ENCODE measurements at places on chromosomes 16 and 17.
A peak's percentile ranks its signal among the peaks of the same experiment; 100 is the strongest.

DNA sequence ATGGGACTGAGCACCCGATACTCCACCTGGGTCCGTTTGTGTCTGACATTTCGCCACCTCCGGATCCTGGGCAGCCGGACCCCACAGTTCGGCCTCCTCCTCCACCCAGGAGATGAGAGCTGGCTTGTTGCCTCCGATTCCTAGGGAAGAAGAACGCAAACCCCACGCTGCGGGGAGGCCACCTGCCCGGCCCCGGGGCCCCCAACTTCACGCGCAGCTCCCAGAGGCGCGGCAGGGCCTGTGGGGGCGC, 542 bp downstream of the ZNF764 start:
- no peak for DNase-seq

GRCh38 chr17:50180620-50181019, 14.8 kb downstream of the SGCA start:
- DNase-seq = no peak

DNA sequence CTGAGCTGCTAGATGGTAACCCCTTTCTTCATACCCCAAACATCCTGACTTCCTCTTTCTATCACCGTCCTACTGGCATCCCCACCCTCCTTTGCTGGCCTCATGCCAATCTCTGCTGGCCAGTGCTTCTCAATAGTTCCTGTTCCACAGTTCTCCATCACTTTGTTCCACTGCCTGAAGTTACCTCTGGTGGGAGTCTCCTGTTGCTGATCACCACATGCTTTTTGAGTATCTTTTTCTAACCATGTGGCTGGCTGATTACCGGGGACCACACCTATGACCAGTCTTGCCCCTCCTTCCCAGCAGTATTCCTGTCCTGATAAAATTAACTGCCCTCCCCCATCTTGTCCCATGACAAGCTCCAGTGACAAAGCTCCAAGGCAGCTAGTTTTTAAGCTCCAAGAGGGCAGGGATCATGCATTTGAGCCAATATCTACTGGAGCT, 380.4 kb upstream of the CCL2 start:
- peak; percentile 56 for DNase-seq

- DNase-seq = no peak
Observed at GRCh38 chr16:8899709-8900317, 17.7 kb downstream of the LITAFD start.

DNA sequence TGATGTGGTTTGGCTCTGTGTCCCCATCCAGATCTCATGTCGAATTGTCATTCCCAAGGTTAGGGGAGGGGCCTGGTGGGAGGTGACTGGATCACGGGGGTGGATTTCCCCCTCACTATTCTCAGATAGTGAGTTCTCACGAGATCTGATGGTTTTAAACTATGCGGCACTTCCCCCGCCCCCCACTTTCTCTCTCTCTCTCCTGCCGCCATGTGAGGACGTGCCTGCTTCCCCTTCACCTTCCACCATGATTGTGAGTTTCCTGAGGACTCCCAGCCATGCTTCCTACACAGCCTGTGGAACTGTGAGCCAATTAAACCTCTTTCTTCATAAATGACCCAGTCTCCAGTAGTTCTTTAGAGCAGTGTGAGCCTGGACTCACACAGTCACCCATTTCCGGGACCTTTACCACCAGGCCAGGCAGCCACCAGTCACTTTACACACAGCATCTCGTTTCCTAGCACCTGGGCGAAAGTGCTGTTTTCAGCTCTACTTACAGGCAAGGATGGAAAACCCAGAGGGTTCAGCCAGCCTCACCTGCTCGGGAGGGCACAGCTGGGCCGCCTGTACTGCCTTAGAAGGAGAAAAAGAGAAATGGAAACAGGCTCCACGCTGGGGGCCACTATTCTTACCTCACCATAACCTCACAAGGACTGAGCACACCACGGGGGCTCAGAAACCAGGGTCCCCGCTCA, 13.8 kb upstream of the ZC3H18 start:
- DNase-seq = no peak

- DNase-seq = no peak
Observed at GRCh38 chr17:64385187-64386083, 5.2 kb downstream of the PECAM1 start.

DNA sequence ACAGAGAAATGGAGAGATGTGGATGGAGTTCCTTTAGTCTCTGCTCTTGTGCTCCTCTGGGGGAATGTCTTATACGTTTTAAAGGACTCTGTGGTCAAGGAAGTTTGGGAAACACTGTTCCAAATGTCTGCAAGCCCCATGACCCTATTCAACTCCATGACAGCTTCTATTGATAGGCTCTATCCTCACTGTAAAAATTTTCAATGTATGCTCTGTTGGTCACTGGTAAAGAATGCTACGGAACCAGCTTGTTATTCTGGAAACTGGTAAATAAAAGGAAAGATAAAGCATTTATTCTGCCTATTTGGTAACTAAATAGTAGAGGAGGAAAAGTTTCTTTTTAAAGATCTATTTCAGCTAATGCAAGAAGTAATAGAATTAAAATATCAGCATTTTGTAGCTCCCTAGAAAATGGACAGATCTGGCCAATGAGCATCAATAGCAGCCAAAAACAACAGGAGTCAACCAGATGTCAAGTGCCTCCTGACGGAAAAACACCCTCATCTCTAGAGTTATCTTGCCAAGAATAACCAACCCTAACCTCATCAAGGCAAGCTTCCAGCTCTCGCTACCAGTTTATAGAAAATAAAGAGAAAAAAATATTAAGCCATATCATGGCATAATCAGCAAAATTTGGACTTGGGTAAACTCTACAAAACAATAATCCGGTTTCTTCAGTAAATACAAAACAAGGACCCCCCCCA, 16.1 kb downstream of the GDE1 start:
- DNase-seq = no peak

DNA sequence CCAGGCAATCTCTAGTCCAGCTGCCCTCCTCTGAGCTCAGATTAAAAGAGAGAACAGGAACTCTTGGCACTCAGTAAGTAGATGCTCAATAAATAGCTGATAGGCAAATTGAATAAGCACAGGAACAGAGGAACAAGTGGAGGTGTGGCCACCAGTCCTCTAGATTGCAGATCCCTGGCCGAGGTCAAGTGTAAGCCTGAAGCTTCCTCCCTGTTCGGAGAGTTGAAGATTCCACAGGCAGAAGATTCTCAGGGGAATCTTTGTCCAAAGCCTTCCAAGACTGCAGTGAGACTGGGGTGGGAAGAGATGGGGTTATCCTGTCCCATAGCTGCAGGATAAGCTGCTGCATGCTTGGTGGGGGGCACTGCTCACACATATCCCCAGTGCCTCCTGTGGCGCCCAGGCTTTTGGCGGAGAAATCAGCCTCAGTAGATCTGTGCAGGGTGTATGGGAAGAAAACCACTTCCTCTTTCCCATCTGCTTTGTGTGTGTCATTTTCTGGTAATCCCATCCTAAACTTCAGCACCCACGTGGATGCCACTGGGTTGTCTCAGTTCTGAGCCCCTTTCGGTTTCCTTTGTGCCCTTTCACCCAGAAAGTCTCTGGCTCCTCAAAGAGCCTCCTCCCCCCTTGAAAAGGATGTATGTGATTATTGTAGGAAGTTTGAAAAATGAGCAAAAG, 12.1 kb downstream of the CD300A start:
- peak; percentile 88 for DNase-seq

DNA sequence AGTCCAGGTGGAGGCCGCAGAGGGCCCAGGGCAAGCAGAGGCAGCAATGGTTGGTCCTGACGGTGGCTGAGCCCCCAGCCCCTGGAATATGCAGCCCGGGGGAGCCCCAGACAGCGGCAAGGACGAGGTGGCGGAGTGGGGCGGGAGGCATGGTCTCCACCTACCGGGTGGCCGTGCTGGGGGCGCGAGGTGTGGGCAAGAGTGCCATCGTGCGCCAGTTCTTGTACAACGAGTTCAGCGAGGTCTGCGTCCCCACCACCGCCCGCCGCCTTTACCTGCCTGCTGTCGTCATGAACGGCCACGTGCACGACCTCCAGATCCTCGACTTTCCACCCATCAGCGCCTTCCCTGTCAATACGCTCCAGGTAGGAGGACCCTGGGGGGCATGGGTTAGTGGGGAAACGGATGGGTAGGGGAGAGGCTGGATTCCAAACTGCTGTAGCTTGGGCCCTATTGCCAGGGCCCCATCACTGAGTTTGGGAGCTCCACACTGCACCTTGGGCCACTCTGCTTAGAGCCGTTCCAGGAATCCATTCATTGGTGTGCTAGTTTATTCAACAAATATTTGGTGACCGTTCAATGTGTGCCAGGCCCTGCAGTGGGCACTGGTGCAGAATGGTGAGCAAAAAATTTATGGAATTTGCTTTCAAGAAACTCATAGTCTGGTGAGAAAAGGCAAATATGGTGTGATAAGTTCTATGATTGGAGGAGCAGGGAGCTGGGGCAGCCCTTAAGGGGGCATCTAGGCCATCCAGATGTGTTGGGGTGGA, 3.8 kb downstream of the RASL10B start:
- DNase-seq = no peak

DNA sequence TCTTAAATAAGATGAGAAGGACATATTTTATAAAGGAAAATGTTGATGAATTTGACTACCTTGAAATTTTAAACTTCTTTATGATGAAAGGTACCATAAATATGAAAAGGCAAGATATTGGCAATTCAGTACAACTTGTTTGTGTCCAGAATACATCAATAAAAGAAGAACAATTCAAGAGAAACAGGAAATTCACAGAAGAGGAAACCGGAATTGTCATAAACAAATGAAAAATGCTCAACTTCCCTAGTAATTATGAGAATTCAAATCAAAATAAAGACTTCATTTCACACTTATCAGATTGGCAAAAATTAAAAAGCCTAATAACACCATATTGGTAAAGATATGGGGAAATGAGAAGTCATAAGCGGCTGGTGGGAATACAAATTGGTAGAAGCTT, 54.3 kb downstream of the WSB1 start:
- peak; percentile 31 for DNase-seq

DNA sequence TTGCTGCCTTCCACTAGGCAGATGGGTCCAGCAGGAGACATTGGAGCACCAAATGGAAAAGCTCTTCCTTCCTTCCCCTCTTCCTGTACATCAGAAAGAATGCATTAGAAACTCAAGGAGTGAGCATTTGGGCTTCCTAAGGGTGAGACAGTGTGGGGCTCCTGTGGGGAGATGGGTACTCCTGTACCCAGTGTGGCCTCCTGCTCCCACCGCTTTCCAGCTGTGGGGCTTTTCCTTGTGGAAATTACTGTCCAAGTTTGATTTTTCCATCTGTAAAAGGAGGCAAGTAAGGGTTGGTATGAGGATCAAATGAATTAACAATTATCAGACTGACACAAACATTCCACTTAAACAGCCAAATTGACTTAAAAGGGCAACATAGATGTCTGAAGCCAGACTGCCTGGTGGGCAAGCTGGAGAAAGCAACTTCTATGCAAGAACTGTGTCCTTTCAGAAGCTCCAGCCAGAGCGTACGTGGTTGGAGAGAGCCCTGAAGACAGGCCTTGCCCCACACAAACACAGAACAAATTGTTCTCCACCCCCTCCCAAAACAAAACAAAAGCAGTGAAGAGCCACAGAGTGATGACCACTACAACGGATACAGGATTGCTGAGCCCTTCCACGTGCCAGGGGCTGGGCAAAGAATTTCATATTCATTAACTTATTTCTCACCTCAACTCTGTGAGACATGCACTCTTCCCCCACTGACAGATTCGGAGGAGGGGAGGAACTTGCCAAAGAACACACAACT, 23.1 kb upstream of the ALDH3A1 start:
- no peak for DNase-seq

- DNase-seq = no peak
Observed at GRCh38 chr16:51328733-51329132, 177.7 kb upstream of the SALL1 start.

GRCh38 chr16:77991701-77992100, 30.6 kb upstream of the CLEC3A start:
- no peak for DNase-seq

GRCh38 chr16:1918351-1919326, at the start of gene HS3ST6:
HS3ST6 (minus strand) TSS chr16:1918415; CDS start chr16:1918323, 92 bp downstream.
- no peak for DNase-seq

DNA sequence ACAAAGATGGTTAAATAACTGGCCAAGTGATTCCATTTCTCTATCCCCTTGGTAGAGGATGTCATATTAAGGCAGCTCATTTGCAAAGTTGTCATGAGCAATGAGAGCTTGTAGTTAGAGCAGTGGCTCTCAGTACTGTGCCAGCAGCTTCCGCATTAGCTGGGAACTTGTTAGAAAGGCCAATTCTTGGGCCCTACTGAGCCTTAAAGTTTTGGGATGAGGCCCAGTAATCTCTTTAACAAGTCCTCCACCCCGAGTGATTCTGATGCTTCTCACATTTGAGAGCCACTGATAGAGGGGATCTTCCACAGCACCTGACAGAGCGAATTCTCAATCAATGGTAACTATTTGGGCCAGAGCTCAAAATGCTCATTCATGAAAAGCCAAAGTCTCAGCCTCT, 20.2 kb upstream of the CCL1 start:
- DNase-seq = no peak

- no peak for DNase-seq
Observed at GRCh38 chr17:18203308-18203707, 19.7 kb downstream of the ALKBH5 start.

GRCh38 chr17:77723071-77723908, 235.2 kb upstream of the TNRC6C start:
- DNase-seq = no peak

DNA sequence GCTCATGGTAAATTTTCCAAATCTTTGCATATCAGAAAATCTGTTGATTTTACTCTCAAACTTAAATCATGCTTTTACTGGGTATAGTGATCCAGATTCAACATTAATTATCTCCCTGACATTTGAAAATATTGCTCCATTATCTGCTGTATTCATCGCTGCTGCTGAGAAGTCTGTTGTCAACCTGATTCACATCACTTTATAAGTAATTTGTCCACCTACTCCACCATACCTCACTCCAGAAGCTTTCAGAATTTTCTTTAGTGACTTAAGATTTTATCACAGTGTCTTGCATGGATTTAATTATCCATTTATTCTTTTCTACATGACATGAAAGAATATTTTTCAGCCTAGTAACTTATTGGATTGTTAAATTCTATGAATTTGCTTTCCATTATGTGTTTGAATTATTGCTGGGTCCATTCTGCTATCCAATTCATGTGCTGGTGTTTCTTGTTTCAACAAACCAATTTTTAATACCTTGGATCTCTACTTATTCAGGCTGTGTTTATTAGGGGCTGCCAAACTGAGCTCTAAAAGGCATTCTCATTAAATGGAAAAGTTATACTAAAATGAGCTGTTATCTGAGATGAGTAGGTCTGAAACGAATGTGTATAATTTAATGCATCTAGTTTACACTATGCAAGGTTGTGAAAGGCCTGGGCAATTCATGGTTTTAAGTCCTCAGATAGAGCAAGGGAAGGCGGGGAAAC, 519.3 kb upstream of the CDH11 start:
- no peak for DNase-seq

- DNase-seq = no peak
Observed at GRCh38 chr17:66373079-66373478, 70.7 kb downstream of the PRKCA start.

Data from suppressor macrophage (primary cell).